ENCODE measurements at places on chromosomes 13 and 19.

DNA sequence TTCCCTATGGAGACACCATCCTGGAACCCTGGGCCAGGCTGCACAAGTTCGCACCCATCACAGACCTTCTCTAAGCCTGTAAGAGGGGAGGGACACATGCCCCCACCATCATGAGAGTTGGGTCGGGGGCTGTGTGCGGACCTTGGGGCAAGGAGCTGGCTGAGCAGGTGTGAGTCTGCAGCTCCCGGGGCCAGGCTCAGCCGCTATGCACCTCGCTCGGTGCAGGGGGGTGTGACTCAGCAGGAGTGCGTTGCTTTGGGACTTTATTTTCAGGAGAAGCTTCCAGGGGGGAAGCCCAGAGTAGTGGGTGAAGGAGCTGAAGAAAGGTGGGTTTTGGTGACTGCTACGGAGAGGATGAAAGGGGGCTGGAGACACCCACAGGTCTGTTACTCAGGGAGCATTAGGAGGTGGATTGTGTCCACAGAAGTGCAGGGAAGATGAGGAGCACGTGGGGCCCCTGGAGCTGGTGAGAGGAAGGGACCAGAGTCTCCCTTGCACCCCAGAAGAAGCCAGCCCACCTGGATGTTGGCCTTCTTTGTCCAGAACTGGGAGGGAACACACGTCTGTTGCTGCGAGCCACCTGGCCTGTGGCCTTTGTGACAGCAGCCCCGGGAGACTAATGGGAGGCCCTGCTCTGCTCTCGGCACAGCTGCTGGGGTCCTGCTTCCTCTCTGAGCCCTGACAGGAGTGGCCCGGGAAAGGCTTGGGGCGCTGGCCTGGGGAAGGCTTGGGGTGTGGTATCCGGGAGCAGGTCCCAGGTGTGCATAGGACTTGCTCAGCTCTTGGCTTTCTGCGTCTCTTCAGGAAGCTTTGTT lies 162.6 kb downstream of the TEX29 start:
- peak; percentile 64 for DNase-seq

DNA sequence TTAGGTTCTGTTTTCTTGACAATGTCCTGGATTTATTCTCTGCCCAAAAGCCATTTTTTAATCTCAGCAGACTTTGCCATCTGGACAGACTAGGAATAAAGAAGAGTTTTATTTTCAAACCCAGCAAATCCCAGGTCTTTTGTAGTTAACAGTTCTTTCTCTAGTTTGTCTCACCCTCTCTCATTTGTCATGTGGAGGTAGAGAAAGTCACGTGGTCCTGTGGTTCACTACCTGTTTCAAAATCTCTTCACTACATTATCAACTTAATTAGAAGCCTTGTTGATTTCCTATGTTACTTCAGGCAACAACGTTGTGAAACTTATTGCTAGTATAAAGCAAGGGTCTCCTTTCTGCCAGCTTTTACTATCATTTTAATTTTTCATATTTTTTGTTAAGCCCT lies 1222.6 kb downstream of the EFNB2 start:
- no peak for DNase-seq

GRCh38 chr19:16019691-16020448 lies 56.4 kb upstream of the TPM4 start:
- no peak for DNase-seq

DNA sequence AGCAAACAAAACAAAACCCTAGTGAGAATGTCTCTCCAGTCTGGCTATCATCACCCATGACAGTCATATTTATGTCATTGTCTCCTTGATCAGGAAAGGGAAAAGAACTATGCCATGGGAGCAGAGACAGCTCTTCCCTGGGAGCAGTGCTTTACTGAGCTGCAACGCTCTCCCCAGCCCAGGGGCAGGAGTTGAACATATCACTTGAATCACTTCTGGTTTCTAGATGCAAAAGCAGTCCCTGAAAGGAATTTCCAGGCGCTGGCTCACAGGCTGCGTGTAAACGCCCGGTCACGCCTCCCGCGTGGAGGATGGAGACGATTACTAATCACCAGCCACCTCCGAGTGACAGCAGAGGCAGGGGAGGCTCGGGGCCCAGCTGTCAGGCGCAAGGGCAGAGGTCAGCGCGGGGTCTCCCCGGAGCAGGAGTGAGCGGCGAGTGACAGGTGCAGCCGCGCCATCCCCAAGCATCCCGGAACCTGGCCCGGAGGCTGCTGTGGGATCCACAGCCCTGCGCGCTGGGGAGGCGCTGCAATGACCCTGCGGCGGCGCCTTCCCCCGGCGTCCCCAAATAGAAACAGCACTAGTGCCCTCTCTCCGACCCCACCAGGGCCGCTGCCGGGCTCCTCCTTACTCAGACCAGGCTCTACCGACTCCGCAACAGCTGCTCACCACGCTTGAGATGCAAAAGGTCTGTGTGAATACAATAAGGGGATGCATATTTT lies 23.5 kb upstream of the DCLK1 start:
- DNase-seq, result no peak

DNA sequence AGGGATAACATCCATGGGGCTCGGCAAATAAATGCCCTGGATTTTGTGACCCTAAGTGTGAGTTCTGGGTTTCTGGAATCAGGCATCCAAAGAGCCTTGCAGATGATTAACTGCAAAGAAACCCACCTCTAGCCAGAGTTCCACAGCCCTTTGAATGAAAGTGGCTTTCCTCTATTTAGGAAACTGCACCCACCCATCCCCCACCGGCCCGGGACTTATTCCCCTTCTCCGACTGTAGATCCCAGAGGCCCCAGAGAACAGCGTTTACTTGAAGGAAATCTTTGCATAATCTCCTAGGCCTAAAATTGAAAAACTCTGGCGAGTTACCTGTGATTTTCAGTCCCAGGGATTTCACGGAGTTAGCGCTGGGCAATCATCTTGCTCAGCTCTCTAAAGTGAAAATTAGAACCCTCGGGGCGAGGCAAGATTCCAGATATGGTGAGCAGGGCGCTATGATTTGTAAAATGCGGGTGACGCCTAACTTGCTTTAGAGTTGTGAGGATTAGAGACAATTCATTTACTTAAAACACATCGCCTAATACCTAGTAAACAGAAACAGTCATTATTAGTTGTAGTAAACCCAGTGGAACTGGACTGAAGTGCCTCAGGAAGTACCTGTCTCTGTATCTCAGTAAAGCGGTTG lies 9.4 kb downstream of the URAD start:
- no peak for DNase-seq

All from suprapubic skin (tissue), 4 donors.